Activated naive CD8-positive, alpha-beta T cell treated with anti-CD3 and anti-CD28 coated beads, Interleukin-2, amount 50 U/mL, for 16 hours (primary cell): ENCODE measurements at places on chromosomes 6 and 20.

GRCh38 chr20:59836767-59837166 is 96.7 kb downstream of the SYCP2 start:
- DNase-seq = no peak

GRCh38 chr6:73579389-73579788 is 58.6 kb upstream of the EEF1A1 start:
- no peak for DNase-seq

- no peak for DNase-seq
Observed at GRCh38 chr20:33569802-33570391, 80.0 kb downstream of the CBFA2T2 start.

- no peak for DNase-seq
Observed at GRCh38 chr6:1758076-1758679, 148.5 kb downstream of the FOXC1 start.

- DNase-seq = no peak
Observed at GRCh38 chr20:48544402-48545339, 283.1 kb downstream of the PREX1 start.

GRCh38 chr20:10550204-10551118 is 115.4 kb downstream of the SLX4IP start:
- no peak for DNase-seq

DNA sequence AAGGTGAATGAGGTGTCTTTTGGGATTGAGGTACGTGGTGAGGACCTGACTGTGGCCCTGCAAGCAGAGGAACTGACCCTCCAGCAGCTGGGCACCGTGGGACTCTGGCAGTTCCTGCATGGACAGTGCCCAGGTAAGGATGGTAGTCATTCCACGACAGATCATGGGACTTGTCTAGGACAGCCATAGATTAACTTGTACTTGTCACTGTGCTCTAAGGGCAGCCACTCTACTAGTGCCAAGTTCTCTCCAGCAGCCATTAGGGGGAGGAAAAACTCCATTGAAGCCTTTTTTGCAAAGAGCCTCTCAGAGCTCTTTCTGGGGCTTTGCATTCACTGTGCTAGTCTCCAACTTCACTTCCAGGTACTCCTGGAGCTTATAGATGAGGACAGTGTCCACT is 20.4 kb downstream of the TAF11 start:
- DNase-seq = no peak

DNA sequence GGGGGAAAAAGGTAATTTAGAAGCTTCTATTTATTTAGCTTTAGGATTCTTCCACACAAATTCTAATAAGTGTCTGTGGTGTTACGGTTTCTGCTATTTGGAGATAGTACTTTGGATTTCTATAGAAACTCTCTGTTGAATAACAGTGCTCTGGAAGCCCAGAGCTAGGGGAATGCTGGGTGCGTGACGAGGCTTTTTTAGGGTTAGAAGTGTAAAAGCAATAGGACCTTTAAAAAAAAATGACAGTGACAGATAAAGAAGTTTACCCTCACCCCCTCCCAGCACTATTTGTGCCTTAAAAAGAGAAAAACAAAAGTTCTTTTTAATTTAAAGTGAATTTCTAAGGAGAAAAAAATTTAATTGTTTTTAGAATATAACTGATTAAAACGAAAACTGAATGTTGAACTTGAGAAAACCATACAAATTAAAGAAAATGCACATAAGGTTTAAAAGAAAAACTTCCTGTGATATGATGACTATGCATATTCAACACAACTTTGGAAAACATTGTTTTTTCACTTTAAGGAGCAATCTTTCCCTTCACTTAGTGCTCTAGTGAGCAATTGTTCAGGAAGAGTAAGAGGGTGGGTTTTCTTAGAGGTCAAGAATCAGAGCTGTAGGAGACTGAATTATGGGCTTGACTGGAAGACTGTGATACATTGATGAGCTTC is 89.6 kb upstream of the RIPOR2 start:
- DNase-seq = no peak

- DNase-seq = no peak
Observed at GRCh38 chr20:620246-620645, 10.1 kb upstream of the TCF15 start.

DNA sequence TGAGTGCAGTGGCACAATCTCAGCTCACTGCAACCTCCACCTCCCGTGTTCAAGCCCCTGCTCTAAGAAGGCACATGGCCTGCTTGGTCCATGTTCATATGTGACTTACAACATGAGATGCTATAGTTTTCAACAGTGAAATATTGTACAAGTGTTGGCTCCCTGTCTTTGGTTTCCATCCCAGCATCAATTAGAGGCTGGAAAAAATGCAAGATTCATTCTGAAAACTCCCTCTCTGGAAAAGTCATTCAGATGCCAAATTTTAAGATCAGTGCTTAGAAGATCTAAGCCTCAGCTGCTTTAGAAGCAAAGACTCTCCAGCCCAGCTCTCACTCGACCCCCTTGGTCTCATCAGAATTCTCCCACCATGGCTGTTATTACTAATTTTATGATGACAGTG is 398.9 kb downstream of the KIF16B start:
- DNase-seq = no peak

- DNase-seq = no peak
Observed at GRCh38 chr20:29744071-29744470, 1513.4 kb upstream of the DEFB115 start.

GRCh38 chr6:160160450-160160849 is 38.8 kb downstream of the SLC22A1 start:
- no peak for DNase-seq

- no peak for DNase-seq
Observed at GRCh38 chr20:61385296-61385695, 133.2 kb downstream of the CDH4 start.

DNA sequence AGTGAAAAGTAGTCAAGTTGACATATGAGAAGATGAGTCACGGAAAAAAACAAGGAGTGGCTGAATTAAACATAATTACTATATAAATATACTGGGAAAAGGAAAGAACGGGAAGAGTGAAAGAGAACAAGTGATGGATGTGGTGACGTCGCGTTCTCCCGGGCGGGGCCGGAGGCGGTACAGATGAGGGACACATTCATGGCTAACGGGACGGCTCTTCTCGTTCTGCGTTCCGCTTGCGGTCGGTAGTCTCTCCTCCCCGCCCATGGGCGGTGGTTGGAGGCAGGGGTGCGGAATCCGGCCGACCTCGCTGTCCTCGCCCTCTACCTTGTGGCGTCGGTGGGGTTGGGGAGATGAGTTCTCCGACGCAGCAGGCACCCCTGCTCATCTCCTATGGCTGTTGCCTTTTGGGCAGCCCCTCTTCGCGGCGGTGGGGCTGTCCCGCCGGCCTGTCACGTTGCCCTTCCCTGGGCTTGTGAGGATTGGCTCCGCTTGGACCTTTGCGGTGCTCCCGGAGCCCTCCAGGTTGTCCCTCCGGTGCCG is 22.5 kb downstream of the HLA-G start:
- DNase-seq = no peak

GRCh38 chr6:43669050-43669921 is 18.3 kb downstream of the MRPS18A start:
- no peak for DNase-seq

- DNase-seq = no peak
Observed at GRCh38 chr20:4045082-4045481, 29.7 kb upstream of the RNF24 start.

DNA sequence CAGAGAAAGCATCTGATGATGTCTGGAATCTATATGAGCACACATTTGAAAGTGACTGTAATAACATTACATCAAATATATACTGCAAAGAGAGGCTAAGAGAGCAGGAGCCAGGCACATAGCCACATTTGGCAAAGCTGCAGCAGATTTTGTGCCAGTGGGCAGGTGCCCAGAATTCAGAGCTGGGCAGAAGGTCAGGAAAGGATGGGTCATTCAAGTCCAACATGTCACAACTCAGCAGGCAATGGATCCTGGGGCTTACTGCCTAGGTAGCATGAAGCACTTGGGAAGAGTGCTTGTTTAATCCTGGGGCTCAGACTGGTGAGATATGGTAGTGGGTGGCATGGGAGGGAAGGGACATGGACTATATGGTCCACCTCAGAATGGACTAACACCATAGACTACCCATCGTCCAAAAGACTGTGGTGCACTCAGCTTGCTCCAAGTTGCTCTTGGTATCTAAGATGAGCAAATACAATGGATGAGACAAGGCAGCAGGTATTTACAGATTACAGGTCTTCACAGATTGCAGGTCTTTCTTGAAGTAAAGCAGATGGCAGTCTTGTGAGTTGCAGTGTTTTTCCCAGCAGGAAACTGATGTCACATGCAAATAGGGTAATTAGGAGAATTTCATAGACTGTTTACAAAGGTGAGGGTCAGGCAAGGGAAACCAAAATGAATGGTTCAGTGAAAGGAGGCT is 31.2 kb upstream of the SHLD1 start:
- no peak for DNase-seq

DNA sequence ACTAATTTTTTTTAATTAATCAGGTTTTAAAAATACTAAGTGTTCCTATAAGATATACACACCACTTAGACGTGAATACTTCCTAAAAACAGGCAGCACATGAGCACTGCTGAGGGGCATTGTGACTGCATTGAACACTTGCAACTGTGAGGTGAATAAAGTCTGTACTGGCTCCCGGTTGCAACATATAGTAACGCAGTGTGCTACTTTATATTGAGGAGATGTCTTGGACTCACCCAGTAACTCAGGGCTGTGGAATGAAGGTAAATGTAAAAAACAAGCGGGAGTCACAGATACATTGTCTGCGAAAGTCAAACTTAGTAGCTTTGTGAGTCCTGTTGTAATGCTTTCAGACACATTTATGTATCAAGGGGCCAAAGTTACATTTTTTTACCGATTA is 17.0 kb upstream of the HLA-A start:
- no peak for DNase-seq
